Activated naive CD4-positive, alpha-beta T cell treated with anti-CD3 and anti-CD28 coated beads, Interleukin-2, amount 50 U/mL, for 72 hours (primary cell): ENCODE measurements at places on chromosomes 5 and 9. TPM values are rescaled to one million over a fixed set of nuclear protein-coding genes. Genes with fewer than 3 reads are reported as not detected.

Gene TRMT10B
- total RNA-seq: 7.8 TPM

Gene GABRA6
- not detected for total RNA-seq

Gene FAM169A
- total RNA-seq: 7.8 TPM

Gene ARAP3
- 2.7 TPM for total RNA-seq

Gene CBY3
- not detected for total RNA-seq

Gene GPR151
- not detected for total RNA-seq
